ENCODE measurements at places on chromosomes 4 and X.

DNA sequence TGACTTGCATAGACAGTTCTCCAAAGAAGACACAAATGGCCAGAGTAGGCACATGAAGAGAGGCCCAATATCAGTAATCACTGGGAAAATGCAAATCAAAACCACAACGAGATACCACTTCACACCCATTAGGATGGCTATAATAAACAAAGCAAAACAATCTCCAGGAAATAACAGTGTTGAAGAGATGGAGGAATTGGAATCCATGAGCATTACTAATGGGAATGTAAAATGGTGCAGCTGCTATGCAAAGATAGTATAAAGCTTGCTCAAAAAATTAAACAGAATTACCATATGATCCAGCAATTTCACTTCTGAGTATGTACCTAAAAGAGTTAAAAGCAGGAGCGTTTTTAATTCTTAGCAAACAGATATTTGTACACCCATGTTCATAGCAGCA is 17.0 kb upstream of the TMEM33 start:
- no peak for DNase-seq

DNA sequence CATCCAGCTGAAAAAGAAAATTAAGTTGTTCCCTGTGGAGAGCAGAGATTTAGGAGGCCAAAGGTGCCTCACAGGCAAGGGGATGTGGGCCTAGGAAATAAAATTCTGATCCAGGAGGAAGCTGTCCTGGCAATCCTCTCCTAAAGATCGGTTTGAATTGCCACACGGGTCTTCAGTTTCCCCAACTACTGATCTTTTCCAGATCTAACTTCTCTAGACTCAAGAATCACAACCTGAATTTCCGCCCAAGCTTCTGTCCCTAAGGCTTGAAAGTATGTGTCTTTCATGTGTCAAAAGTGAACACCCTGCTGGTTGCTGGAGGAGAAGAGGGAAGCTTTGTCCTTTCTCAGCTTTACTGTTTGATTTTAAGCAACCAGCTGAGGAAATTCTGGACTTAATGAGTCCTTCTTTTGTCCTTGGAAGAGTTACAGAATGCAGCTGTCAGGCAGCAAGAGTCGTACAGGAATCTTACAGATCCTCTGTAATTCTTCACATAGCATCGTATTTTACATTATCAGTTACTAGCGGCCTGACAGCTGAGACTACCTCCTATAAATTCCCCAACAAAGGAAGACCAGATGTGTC is 93.8 kb downstream of the INPP4B start:
- DNase-seq = peak; percentile 24

DNA sequence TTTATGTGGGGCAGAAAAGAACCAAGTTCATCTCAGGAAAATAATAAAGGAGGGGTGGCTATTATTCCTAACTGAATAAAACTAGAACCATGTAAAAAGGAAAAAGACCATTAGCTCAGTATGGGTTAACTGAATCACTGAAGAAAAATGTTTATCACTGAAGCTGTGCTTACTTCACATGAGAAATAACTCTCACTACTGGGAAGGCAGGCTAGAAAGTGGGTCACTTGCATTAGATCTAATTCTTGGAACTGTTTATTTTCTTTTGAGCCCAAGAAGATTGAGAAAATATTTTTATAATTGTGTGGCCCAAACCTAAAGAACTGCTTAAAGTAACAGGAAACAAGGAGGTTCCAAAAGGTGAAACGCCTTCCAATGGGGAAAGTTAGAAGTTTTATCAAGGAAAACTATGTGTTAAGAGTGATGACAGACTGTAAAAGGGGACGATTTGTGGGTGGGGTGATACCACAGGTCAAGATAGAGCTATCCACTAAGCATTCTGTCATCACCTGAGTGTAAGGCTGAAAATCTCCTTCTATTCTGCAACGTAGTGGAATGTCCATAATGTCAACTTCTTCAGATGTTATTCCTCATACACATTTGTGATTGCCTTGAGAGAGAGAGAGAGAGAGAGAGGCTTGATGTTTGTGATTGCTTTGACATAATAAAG is 1083.5 kb downstream of the PCDH7 start:
- no peak for DNase-seq

GRCh38 chr4:179465131-179465797 is 2023.0 kb upstream of the AGA start:
- DNase-seq = no peak

DNA sequence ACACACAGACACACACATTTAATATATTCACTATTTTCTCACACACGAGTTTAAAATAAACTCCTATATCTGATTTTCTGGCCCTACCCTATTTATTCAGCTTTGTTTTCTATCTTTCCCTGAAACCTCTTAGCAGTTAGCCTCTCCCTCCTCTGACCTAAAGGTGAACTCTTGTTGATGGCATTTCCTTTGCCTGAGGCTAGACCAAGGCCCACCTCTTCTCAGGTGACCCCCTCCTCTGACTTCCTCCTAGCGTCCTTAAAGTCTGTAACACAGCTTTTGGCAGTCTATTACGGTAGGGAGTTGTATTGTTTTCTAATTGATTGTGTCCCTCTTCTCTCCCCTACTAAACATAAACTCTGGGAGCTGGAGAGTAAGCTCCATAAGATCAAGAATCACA is 1.7 kb upstream of the SRPX2 start:
- no peak for DNase-seq

- peak; percentile 78 for DNase-seq
Measured at GRCh38 chr4:1872870-1873269, 1.7 kb downstream of the NSD2 start.

- DNase-seq = no peak
Measured at GRCh38 chrX:19030805-19031204, 46.9 kb upstream of the PHKA2 start.

DNA sequence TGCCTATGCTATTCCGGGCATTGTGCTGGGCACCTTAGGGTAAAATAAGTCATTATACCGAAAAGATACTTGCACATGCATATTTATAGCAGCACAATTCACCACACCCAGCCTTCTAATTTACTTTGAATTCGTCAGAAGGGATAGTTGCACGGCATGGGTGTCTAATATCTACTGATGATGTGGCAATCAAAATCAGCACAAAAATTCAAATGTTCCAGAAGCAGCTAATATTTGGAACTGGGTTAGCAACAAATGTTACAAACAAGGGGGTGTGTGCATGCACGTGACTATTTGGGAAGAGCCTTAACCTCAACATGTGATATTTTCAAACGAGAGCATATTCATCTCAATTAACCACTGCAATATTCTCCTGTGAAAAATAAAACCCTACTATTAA is 79.7 kb upstream of the PRSS48 start:
- DNase-seq = peak; percentile 86

All from AG10803 (cell line).